Left cardiac atrium (tissue), 4 donors: ENCODE measurements at places on chromosomes 7 and 10.
A peak's percentile ranks its signal among the peaks of the same experiment; 100 is the strongest.

DNA sequence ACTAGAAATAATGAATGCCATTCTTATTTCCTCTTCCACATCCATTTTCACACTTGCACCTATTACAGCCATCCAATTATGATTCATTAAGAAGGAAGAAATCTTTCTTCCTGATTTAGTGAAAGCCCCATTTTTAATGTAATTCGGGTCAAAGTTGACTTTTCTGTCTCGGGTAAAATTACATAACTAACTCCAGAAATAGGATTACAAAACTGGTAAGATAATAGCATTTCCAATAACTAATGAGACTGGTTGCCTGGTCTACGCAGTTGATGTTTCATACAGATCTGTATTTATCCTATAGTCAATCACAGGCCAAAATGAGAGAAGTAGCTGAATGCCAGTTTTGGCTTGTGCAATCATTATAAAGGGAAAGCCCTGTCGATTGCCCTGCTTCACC, 651.5 kb upstream of the NRP1 start:
- no peak for DNase-seq

- DNase-seq, result peak; percentile 55
These were observed 5.6 kb upstream of the DKK1 start for GRCh38 chr10:52308251-52309031.

- DNase-seq, result no peak
These were observed 140.6 kb downstream of the GRID1 start for GRCh38 chr10:86226016-86226415.

GRCh38 chr10:3290550-3290949, 118.0 kb upstream of the PITRM1 start:
- no peak for DNase-seq

- no peak for DNase-seq
These were observed 992 bp upstream of the RBM20 start for GRCh38 chr10:110643035-110643652.

DNA sequence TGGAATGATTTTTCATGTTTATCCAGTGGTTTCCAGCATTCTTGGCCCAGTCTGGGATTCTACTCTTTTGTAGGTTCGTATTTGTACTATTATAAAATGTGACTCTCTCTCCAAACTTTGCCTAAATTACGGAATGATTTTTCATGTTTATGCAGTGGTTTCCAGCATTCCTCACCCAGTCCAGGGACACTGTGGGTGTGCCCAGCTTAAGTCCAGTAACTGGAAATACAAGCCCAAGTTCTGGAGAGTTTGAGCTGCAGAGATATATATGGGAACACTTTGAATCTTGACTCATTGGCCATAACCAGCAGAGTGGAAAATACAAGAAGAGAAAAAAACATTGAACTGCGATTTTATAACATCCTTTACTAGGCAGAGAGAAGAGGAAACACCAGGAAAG, 5.9 kb upstream of the MAGI2 start:
- DNase-seq, result no peak

DNA sequence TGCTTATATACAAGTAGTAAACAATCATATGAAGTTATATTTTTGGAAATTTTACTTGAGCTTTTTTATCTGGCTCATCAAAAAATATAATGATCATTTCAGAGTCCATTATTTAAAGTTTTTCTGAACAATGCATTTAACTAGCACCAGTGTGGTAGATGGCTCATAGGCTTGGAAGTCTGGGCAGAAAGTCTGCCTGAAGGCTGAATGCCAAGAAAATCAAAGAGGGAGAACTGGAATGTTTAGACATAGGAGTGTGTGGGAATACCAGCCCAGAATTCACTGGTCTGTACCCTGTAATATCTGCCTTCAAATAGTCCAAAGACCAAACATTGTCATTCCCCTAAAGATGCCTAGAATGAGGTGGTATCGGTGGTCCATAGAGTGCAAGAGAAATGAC, 40.3 kb upstream of the ANK3 start:
- no peak for DNase-seq

DNA sequence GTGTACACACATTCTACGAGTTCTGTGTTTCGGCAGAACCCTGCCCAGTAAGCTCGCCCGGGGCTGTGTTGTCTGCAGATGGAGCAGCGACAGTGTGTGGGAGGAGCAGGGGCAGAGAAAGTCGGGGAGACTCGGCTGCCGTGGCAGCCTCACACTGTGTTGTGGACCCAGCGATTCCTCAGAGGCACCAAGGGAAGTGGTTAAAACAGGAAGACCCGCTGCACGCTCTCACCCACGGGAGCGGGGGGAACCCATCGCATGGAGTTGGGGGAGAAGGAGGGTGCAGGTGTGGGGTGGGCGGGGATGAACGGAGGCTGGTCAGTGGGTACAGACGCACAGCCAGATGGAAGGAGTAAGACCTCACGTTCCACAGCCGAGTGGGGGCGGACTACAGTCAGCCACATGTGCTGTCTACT, 250.2 kb downstream of the ELFN1 start:
- no peak for DNase-seq

GRCh38 chr7:113086431-113086888, at the start of gene GPR85:
Gene GPR85 (minus strand): TSS chr7:113086827. CDS start chr7:113084721, 2,106 bp downstream.
- peak; percentile 68 for DNase-seq

- DNase-seq, result no peak
These were observed 22.7 kb downstream of the ANK3 start for GRCh38 chr10:60367024-60367423.

DNA sequence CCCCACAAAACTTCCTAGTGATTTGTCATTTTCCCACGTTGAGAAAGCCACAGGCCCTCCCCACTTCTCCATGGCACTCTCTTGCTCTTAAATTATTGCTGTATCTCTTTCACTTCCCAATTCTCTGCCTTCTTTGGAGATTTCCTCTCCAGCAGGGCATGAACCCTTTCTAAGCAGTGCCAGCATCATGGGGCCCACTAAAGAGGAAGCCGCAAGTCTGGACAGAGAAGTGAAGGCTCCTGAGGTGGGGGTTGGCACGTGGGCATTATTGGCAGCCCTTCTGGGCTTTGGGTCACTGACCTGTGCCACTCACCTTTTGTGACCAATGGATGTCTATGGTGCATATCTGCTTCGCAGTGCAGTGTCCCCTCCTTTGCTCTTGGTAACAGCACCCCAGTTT, 97.7 kb upstream of the TCF7L2 start:
- no peak for DNase-seq

DNA sequence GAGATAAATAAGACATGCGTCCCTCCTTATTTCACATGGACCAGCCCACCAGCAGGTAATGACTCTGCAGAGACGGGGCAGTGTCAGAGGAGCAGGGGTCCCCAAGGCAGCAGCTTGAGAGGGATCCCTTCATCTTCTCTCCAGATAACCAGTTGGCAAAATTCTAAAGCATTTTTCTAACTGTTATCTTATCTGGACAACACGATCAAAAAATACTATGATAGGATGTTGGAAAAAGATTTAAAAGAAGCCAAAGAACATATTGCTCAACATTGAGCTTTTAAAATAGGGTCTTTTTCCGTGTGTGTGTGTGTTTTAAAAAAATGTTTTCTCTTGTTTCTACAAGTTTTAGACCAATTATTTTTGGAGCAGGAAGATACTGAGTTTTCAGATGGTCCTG, 641.2 kb downstream of the SDK1 start:
- no peak for DNase-seq

- no peak for DNase-seq
These were observed 88.5 kb downstream of the ZNF33B start for GRCh38 chr10:42549851-42550250.

DNA sequence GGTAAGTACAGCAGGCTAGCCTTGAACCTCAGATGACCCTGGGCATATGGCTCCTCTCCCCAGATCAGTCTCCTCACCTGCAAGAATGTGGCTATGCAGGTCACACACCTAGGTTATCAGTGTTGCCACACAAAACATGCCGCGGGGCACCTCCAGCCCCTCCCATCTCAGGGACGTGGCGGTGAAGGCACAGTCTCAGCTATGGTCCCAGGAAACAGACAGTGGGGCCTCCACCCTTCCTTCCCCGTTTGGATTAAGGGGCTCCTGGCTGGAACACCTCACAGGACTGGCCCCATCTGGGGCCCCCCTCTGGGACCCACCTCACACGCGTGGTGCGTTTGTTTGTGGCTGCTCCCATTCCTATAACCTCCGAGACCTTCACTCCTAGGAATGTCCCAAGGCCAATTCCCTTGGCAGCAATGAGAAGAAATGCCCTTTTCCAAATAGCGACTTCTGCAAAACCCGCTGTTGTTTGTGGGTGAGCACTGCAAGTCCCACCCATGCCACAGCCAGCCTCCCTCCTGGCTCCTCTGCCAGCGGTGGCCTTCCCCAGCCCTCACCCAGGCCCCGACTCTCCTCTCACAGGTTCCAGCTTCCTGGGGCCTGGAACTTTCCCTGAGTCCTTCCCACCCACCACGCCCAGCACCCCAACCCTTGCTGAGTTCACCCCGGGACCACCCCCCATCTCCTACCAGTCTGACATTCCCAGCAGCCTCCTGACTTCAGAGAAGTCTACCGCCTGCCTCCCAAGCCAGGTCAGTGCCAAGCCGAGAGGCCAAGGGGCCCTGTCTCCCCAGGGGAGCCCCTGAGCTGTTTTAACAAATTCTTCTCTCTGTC, 17.1 kb downstream of the ZMIZ2 start:
- no peak for DNase-seq

GRCh38 chr7:106062521-106062931, 49.6 kb downstream of the SYPL1 start:
- DNase-seq, result no peak

DNA sequence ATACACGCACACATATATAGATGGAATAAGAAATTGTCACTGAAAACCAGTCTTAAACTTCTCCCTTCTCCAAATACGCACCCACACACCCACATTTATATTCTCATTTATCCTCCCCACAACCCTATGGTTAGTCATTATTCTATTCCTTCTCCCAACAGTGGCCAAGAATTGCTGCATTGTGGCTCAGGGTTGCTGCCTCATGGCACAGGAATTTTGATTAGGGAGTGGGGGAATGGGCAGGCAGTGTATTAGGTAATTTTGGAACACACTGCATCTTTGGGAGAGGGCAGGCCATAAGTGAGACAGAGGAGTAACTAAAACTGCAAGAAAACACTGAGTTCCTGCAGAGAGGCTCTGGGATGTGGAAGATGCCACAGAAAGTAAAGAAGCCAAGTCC, 35.7 kb downstream of the NAPEPLD start:
- DNase-seq, result no peak

DNA sequence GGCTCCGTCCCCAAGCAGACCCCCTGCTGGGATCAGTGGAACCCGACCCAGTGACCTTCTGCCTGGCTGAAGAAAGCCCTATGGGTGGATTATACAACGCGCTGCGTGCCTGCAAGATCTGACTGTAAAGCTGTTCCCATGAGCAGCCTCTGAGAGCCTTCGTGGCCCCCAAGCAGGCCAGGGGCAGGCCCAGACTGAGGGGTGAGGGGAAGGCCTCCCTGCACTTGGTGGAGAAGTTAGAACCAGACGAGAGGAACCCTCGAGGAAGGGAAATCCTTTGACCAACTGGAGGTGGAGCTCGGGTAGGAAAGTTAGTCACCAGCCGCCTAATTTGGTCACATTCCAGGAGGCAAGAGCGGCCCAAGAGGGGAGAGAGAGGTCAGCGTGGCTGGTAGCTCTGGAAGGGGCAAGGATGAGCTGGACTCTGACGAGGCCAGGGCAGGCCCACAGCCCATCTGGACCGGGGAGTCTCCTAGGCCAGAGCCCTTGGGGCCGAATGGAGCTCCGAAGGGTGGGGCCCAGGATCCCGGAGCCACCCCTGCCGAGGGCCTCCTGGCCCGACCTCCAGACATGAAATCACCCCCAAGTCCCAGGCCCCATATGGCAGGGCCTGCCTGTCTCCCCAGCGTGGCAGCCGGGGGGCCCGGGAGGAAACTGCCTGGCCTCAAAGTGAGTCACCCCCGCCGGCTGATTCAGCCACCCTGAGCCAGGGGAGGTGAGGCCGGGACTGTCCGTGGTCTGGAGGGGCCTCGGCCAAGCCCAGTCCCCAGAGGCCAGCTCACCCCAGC, 23.3 kb upstream of the PDGFA start:
- peak; percentile 70 for DNase-seq

DNA sequence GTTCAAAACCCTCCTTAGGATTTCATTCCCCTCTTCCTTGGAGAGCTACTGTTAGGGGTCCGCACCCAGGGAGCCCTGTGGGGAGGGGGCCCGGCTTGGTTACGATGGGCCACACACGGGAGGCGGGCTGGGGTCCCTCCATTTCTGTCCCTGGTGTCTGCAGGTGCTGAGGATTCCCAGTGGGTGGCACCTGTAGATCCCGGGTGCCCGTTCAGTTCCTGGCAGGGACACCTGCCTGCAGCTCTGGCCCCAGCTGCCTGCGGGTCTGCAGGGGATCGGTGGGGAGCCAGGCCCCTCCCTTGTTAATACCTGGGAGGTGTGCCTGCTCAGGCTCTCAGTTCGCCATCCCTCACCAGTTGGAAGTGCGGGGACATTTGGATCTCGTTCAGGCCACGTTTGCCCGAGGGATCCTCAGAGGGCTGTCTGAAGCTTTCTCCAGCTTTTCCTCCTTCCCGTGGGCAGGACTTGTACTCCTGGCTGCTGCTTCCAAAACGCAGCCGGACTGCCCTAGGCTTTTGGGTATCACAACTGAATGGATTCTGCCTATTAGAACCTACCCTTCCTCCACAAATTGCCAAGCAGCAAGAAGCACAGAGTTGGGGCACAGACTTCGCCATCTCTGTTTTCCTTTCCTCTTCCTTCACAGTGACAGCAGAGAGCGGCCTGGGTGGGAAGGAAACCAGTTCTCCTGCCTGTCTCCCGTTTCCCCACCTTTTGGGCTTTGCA, 22.3 kb upstream of the IL15RA start:
- no peak for DNase-seq

- DNase-seq, result no peak
These were observed 109.9 kb downstream of the OAT start for GRCh38 chr10:124308811-124309210.

- DNase-seq, result no peak
These were observed 2.2 kb upstream of the LMBR1 start for GRCh38 chr7:156895024-156895780.
